ENCODE measurements at places on chromosomes 13 and 19.

DNA sequence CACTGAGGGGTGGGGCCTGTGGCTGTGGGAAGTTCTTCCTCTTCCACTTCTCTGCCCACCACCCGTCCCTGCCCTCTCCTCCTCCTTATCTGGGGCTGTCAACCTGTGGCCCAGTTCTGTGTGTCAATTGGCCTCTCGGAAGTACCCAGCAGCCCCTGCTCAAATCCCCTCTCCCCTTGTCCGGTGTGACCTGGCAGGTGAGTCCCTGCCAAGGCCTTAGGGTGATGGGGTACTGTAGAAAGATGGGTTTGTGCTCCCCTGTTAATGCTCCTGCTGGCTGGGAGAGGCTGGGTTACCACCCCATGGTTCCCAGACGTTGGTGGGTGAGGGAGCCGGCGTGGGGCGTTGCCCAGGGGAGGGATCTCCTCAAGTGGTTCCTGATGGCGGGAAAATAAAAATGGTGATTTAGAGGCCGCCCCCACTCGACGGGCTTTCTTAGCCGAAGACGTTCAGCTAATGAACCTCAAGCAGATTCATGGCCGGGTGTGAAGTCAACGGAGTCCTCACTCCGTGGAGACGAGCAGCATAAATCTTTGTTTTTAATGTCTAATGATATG is 141.2 kb downstream of the URI1 start:
- no peak for DNase-seq

GRCh38 chr19:41327076-41327575 is 17.2 kb downstream of the CCDC97 start:
- DNase-seq: no peak

DNA sequence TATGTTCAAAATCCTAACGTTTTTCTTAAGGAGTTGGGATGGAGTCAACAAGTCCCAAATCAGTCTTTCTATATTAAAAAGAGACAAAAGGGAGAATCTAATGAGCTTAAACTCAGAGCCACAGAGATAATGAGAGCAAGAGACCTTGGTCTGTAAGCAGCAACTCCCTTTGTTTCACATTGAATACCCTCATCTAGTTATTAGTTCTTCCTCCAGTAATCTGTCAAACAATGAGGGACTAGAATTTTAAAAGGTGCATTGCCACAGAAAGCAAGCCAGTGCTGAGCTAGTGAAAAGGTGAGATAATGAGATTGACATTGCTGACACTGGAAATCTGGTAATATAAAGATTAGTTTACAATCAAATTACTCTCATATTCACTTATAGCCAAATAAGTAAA is 718.6 kb downstream of the DACH1 start:
- no peak for DNase-seq

GRCh38 chr19:35063940-35064818 is 22.7 kb downstream of the HPN start:
- DNase-seq: no peak

GRCh38 chr19:30896554-30896953 is 452.7 kb downstream of the TSHZ3 start:
- no peak for DNase-seq

DNA sequence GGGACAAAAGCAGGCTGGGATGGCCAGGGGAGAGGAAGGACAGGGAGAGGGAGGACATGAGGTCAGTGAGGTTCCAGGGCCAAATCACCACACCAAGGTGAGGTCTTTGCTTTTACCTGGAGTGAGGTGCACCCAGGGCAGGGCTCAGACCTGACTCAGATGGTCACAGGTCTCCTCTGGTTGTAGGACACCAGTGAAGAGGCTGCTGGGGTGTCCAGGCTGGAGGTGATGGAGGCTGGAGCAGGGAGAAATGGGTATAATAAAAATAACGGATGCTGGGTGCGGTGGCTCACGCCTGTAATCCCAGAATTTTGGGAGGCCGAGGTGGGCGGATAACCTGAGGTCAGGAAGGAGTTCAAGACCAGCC is 6.9 kb downstream of the GRAMD1A start:
- DNase-seq: no peak

GRCh38 chr19:18657590-18658365 is 20.9 kb downstream of the KLHL26 start:
- no peak for DNase-seq
